ENCODE measurements at places on chromosomes 2 and 18.

DNA sequence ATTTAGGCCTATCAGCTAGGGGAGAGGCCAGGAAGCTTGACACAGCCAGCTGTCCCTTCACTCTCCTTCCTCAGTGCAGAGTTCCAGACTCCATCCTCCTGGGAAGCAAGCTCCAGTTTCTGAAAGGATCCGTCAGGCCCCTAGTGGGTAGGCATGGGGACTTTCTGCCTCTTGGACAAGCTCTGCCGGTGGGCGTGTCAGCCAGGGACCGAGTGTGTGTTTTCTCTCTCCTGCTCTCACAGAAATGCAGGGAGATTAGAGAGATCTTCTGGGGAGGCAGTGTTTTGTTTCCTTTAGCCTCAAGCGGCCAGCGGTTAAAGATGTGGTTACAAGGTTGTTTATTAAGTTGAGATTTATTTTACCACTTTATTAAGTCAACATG, 29.9 kb upstream of the OTOS start:
- no peak for DNase-seq

DNA sequence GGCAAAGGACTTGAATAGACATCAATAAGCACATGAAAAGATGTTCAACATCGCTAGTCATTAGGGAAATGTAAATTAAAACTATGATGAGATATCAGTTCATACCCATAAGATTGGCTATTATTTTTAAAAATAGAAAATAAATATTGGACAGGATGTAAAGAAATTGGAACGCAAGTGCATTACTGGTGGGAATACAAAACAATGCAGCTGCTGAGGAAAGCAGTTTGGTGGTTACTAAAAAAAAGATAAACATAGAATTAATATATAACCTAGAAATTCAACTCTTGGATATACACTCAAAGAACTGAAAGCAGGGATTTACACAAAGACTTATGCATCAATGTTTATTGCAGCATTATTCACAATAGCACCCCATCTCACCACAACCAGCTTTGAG, 174.5 kb upstream of the NDUFV2 start:
- no peak for DNase-seq

DNA sequence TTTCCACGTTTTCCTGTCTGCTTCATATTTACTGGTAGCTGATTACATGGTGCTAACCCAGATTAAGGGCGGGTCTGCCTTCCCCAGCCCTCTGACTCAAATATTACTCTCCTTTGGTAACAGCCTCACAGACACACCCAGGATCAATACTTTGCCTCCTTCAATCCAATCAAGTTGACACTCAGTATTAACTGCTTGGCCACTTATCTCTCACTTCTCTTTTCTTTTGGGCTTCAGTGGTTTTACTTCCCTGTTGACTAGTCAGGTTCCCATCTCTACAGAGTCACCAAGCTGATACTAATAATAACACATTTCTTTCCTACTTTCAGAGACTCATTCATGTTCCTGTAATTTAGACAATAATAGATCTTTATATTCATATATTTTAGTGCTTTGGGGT, 302.2 kb upstream of the MAP2 start:
- no peak for DNase-seq

- no peak for DNase-seq
Measured at GRCh38 chr18:63586966-63587365, at the start of gene SERPINB13. Gene SERPINB13, plus strand, starts transcription at chr18:63587343. Its CDS starts 1,325 bp downstream, at chr18:63588668.

DNA sequence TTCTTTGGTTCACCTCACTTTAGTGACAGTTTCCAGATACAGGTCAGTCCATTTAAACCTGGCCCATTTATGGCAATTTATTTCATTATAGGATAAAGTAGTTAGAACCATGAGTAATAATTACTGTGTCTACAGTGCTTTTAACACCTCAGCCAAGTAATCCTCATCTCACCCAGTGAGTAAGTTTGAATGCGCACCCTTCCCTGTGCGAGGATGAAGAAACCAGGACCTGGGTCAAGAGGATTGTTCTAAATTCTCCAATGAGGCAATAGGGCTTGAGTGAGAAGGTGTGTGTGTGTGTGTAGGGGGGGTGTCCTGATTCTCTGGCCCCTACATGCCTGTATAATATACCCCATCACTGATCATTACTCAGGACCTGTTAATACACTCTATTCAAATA, 854 bp upstream of the MYO1B start:
- DNase-seq: no peak

GRCh38 chr2:127641846-127642507, 4.0 kb upstream of the GPR17 start:
- DNase-seq: no peak

DNA sequence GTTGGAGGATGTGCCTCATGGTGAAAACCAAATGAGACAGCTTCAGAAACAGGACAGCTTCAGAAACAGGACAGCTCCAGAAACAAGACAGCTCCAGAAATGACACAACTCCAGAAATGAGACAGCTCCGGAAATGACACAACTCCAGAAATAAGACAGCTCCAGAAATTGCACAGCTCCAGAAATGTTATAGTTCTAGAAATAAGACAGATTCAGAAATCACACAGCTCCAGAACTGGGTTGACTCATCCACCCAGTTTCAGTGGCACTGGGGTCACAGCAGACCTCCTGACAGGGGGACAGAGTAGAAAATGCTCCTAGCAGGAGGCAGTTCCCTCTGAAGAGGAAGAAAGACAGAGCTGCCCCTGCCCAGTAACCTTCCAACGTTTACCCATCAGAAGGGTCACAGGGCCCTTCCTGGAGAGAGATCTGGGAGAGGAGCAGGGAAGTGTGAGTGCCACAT, 26.9 kb upstream of the COL6A3 start:
- DNase-seq: peak; percentile 35

DNA sequence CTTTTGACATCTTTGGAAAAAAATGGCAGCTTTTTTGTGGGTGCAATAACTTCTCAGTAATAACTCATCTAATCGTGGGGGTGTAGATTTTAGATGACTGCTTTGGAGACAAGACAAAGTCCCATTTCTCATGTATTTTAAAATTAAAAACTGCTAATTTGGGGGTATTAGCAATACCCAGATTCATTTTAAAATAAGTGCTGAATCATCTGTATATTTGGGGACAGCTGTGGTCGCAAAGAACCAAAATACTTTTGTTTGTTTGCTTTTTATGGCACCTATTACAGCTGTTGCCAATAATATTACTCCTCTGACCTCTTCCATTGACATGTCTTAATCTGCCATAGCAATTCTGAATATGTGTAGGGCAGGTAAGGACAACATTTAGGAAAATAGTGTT, 45.4 kb downstream of the STAT1 start:
- DNase-seq: no peak

- DNase-seq: no peak
Measured at GRCh38 chr2:231987124-231987727, 25.7 kb downstream of the DIS3L2 start.

DNA sequence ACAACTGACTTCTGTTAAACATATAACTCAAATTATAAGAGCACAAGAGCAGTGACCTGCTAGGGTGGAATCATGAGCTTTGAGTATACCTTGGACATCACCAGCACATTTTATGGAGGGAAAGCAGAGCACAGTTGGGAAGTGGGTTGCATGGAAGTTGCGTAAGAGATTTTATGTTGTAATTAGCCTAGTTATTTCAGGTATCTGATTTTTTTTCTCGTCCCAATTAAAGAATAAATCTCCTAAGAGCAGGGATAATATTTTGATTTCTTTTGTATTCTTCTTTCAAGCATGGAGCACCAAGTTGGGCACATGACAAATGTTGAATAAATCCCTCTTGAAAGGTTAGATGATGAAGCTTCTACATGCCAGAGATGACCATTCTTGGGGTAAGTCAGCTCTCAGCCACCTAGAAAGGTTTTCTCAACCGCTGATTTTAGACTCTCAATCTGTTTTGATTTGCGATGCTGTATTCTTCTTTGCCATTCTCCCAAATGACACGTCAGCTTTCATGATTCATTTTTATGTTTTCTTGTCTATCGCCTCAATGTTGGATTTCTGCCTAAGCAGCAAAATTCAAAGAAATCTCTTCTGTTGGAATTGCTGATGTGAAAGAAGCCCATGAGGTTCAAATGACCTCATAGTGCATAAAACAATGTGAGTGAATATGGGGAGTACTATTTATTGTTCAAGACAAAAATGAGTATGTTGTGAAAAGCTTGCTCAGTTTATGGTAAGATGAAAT, 15.3 kb upstream of the FN1 start:
- no peak for DNase-seq

GRCh38 chr2:127024769-127025358, 82.1 kb downstream of the BIN1 start:
- no peak for DNase-seq

GRCh38 chr2:2112416-2113105, 218.5 kb downstream of the MYT1L start:
- no peak for DNase-seq

DNA sequence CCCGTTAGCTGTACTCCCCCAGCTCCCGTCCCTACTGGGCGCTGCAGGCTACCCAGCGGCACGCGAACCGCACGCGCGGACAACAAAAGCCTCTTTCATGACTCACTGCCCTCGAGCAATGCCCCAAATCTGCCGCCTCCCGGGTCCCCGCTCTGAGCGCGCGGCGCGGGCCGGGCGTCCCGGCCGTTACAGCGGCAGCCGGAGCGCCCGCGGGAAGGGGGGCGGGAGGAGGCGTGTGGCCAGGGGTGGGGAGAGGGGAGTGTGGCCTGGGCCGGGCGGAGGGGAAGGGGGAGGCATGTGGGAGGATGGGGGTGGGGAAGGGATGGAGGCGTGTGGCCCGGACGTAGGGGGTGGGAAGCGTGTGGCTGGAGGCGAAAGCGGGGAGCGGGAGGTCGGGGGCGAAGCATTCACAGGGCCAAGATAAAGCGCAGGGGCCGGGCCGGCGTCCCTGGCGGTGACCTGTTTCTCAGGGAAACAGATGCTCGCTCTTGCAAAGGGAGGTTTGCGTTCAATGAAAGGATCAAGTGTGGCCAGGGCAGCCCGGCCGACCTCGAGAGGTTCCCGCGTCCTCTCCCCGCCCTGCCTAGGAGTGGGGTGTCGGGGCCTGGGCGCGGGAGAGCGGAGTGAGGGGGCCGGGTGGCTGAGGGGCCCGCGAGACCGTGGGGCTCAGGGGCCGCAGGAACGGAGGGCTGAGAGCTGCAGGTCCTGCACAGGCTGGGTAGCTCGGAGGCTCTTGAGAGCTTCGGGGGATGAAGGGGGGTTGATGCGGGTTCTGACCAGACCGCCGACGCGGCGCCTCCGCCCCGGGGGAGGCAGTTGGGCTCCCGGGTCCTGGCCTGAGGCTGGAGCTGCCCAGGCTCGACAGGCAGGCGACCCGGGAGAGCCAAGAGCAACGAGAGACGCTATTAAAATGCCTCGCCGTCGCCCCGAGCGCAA, 3.5 kb upstream of the NEUROD1 start:
- no peak for DNase-seq
